ENCODE measurements at places on chromosomes 3 and 15.

DNA sequence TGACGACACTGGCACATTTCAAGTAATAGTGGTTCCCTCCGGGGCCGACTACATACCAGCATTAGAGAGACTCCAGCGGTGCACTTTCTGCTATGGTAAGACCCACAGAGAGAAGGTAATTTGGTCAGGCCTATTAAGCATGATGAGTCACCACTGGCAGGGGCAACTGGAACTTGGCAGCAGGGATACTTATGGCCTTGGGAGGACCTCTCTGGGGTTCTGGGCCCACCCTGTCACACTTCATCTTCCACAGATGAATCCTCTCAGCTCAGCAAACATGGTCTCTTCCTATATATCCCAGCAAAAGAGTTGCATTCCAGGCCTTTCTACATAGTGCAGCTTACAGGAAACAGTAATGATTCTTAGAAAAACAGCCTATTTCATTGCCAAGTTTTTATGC lies 88.0 kb downstream of the PIK3R4 start:
- peak; percentile 17 for DNase-seq

DNA sequence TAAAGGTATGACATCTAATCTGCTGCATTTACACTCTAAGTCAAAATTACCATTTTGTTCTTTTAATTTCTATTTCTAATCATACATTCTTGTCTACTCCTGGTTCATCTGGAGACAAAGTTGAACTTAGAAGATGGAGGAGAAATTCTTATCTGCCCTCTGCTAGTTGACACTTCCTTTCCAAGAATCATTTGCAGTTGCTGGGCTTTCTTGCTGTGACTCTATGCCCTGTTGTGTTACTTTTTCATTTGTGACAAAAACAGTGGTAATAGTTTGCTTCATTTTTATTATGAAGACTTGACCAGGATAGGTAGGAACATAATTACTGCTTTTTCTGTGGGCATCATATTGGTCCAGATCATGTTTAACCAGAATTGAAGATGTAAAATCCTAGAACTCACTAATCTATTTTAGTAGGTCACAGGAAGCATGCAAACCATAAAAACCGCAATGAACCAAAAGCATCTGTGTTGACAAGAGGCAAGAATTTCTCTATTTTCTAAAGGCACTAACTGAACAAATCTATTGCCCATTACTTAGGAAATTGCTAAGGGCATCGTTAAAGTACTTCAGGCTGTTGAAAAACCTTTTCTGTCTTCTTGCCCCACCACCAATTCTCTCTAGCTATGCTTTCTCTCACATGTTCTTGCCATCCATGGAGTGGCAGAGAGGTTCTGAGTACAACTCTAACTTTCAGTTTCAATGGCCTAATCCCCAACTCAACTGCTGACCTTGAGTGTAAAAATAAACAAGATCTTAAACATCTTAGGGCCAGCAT lies 4.2 kb upstream of the CCR2 start:
- no peak for DNase-seq

GRCh38 chr3:183448369-183449128 lies 20.1 kb upstream of the MCF2L2 start:
- DNase-seq: no peak

- DNase-seq: no peak
Measured at GRCh38 chr3:14441240-14441919, 39.0 kb downstream of the SLC6A6 start.

GRCh38 chr3:168342946-168343850 lies 247.5 kb upstream of the GOLIM4 start:
- no peak for DNase-seq

- DNase-seq: no peak
Measured at GRCh38 chr3:170058127-170058526, 20.3 kb downstream of the GPR160 start.

GRCh38 chr15:52221730-52222129 lies 30.5 kb upstream of the GNB5 start:
- no peak for DNase-seq

GRCh38 chr3:169295912-169296570 lies 367.5 kb downstream of the MECOM start:
- no peak for DNase-seq

DNA sequence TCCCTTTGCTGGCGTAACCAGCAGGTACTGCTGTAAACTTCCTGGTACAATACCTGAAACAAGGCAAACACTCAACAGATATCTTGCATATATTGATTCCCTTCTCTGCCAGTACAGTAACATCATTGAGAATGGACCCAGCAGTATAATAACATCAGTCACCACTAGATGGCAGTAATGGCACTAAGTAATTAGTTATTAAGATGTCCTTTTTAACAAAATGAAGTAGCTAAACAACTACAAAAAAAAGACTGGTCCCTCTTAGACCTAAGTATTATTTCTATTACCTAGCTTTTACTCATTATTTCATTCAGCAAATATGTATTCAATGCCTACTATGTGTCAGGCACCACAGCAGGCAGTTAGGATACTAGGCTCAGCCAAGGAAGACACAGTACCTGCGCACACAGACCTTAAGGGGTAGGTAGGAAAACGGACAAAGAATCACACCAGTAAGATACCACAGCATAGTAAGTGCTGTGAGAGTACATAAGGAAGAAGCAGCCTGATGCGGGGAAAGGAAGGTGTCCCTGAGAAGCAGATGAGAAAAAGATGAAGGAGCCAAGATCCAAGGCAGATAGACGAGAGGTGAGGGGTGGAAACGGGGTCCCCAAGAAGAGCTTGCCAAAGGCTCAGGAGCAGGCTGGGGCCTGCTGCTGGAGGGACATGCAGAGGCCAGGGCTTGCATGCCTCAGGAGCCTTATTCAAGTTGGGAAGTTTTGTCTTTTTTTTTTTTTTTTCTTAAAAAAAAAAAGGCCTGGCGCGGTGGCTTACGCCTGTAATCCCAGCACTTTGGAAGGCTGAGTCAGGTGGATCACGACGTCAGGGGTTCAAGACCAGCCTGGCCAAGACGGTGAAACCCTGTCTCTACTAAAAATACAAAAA lies 102.7 kb upstream of the CHD2 start:
- peak; percentile 75 for DNase-seq

GRCh38 chr3:63228087-63228486 lies 50.0 kb upstream of the SYNPR start:
- no peak for DNase-seq

GRCh38 chr3:72395776-72396311 lies 452.4 kb downstream of the SHQ1 start:
- peak; percentile 47 for DNase-seq

GRCh38 chr3:192864941-192865340 lies 52.7 kb downstream of the MB21D2 start:
- no peak for DNase-seq

- DNase-seq: no peak
Measured at GRCh38 chr3:173911446-173911845, 513.9 kb downstream of the NLGN1 start.

DNA sequence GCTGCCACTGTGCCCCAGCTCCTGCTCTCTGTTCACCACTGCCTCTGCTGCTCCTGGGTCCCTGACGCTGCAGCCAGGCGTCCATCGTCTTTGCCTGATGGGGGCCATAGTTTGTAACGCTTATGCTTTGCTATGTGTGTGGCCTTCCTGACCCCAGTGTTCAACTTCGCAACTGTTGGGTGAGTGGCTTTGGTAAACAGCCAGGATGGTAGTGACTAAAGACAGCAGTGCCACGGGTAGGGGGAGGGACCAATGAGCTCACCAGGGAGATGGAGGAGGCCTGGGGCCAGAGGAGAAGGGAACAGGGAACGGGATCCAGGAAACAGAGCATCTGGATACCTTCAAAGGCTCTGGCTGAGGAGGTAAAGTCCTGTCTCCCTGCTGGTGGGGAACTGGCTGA lies 75.9 kb upstream of the ALDH1L1 start:
- no peak for DNase-seq

DNA sequence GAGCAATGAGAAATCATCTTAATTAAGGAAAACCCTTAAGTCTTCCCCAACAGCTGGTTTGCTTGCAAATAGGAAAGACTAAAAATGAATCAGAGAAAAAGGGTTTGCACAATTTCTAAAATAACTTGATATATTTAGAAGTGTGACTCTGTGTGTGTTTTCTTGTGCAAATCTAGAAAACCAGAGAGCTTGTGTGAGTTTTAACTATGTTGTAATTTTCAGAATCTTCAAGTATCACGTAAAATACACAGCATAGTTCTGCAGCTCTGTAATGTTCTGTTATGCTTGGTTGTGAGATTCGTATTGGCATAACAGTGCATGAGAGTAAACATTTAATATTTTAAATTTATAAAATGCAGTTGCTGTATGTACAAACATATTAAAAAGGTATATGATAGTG lies 74.7 kb upstream of the GAP43 start:
- no peak for DNase-seq

DNA sequence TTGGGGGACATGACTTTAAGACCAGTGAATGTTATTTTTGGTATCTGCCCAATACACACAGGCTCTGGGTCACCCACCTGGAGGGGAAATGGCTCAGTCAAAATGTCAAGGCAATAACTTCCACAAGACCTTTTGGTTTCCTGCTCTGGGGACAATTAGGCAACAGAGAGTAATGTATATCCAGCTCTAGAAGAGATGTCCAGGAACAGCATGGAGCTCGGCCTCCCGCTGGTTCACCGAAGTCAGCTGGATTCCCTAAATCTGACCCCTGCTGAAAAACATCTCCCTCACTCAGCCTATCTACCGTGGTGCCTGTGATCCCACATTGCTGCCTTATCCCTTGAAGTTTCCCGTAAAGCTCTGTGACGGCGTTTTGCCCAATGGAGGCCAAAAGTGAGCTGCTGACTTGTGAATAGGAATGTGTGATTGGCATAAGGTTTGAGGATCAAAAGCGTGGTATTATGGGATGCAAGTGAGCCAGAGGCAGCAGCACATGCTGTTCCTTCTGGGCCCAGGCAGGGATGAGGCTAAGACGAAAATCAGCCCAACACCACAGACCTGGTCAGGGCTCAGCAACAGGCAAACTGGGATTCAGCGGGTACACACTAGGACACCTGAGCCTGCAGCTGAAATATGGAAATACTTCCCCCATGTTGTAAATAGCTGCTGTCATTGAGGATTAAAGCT lies 47.2 kb upstream of the SLC6A11 start:
- no peak for DNase-seq

- no peak for DNase-seq
Measured at GRCh38 chr15:97984157-97984556, 23.7 kb downstream of the ARRDC4 start.

DNA sequence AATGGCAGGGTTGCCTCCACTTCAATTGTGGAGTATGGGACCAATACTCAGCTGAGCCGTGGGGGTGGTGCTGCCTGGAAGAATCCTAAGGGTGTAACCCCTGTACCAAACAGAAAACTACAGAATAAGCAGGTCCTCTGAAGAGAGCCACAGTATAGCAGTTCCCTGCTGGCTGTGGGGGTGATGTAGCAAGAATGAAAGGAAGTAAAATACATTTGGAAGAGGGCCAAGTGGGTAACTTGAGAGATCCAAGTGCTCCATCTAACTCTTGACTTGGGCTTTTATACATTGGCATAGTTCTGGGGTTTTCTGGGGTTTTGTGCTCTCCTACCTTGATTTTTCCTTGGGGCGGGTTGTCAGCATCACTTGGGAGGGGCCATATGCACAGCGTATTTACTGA lies 341.4 kb downstream of the OTOL1 start:
- DNase-seq: no peak

GRCh38 chr3:99128725-99129505 lies 227.4 kb upstream of the DCBLD2 start:
- DNase-seq: peak; percentile 66
